ENCODE measurements at places on chromosomes 3 and 15.

DNA sequence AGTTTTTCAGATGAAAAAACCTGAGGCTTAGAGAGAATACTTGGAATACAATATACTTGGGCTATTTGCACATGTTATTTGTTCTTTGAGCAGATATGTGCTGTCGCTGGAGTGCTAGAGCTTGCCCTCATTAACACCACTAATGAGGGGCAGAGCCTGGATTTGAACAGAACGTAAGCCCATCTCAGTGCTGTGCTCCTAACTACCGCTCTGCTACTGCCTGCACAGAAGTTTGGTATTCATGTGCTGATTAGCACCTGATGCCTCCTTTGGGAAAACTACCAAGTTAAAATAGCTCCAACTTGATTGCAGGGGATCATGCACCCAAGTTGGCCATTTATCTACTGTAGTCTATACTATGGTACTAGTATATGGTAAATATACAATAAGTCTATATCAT, 3.6 kb downstream of the GPR87 start:
- no peak for DNase-seq

DNA sequence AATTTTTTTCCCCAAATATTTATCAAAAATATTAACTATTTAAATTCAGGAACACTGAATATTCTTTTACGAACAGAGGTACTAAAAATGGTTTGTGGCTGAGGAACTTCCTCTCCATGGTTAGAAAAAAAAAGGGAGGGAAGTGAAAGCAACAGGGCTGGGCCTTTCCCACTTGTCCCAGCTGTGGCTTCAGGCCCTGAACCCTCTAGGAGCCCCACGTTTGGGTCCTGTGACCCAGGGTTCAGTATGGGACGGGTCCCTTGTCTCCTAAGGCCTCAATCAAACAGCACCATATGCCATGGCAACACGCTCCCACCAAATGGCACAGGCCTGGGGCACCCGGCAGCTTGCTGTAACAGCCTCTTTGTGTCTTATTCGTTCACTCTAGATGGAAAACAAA, 32.4 kb downstream of the POC1A start:
- DNase-seq = no peak

DNA sequence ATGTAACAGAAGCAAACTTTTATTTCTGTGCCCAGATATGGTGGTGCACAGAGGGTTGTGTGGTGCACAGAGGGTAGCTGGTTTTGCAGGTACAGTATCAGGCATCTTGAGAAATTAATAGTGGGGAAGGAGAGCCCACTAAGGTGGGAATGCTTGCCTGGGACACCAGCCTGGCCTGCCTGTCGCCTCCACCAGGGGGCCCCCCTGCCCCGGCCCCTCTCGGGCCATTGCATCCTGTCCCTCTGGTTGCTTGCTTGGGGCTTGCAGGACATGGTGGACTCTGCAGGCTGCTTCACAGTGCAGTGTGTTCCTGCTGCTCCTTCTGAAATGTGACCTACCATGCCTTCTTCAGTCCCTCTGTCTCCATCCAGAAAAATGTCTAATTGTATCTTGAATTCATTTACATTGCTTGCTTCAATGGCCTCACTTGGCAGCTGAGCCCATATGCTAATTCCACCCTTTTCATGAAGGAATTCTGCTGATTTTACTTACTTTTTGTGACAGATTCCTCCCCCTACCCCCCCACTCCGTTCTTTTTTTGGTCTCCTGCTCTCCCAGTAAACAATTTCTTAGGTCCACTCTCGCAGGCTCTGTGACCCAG, 73.6 kb downstream of the EEFSEC start:
- DNase-seq = peak; percentile 32

- DNase-seq = no peak
These were observed 53.9 kb downstream of the MRPS25 start for GRCh38 chr3:15011174-15011573.

GRCh38 chr3:124916837-124917409, 17.6 kb downstream of the MUC13 start:
- DNase-seq = no peak

GRCh38 chr3:82293867-82294266, 532.4 kb upstream of the GBE1 start:
- DNase-seq = no peak

Data from fibroblast of skin of right biceps (primary cell).